AG04450 (cell line): ENCODE measurements at places on chromosomes 5 and 9.

DNA sequence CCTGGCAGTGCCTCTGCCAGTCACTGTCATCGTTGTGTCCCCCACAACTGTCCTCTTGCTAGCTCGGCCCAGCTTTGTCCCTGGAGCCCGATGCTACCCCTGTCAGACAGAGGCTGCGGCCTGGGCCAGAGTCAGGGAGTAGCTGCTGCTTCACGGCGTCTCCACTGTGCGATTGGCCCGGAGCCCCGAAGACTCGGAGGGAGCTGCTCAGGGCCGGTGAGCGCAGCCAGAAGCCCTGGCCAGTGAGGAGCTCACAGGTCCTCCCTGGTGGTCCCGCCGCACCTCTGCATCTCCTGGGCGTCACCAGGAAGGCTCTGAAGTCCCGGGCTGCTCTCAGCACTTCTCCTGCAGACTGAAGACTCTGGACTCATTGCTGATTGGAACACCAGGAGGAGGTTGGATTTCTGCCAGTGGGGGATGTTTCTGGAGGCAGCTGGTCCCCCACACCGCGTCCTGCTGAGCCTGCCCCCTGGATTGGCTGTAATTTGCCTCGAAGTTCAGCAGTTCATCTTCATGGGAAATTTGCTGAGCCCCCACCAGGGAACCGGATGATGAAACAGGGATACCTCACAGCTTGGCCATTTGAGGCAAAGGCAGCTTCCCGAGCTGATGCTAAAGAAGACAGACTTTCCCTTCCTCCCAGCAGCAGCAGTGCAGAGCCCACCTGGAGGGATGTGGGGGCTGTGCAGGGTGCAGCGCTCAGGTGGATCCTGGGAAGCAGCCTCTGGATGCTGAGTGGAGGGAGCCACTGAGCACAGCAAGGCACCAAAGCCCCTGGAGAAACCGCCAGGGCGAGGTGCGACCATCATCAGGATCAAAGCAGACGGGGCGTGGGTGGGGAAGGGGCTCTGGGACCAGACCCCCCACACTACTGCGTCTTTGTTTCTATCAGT lies 45.6 kb downstream of the USP20 start:
- no peak for DNase-seq

DNA sequence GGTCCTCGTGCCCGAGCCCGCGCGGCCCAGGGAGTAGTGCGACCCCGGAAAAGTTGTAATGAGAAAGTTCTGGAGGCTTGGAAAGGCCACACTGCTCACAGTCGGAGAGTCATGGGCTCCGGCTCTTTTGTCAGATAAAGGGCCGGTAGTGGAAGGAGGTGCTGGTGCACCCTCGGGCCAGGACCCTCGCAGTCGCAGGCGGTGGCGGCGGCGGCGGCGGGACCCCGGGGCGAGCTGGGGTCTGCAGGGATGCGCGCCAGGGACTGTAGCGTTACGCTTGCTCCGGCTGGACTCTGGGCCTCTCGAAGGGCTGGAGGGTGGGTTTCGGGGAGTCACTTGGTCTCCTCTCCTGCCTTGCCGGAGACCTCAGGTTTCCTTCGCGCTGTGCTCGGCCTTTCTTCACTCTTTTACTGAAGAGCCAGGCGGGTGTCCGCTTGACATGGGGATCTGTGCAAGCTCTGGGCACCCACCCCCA lies 1.5 kb downstream of the RORB start:
- DNase-seq: no peak

DNA sequence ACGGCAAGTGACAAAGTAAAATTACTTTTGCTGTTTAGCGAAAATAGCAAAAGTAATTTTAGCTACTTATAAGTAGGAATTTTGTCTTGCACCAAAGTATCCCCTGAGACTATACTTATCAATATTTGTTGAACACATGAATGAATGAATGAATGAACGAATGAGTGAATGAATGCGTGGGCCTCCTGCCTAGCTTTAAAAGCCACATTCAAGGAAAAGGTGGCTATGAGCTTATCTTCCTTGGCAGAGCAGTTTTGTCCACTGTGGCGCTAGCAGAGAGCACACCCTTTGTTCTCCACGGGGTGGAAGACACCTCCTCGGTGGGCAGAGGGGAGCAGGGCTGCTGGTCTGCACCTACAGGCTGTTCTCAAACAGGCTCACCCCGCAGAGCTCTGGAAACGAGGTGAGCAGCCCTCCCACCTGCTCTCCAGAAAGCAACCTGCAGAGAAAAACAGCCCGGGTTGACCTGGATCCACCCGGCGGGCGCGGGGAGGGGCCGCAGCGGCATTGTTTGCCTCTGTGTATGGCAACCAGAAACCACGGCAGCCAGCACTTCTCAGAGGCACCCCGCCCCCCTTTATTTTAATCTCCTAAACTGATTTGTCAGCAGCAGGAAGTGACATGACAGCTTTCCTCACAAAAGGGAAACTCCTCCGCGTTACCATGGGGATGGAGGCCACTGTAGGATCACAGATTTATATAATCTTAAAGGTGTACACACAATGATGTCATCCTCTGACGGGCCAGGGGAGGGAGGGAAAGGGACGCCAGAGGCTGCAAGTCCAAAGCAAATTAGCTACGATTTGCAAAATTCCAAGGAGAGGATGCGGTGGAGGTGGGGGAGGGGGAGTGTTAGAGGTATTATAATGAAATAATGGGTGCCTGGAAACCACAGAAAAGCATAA lies 5.9 kb downstream of the DUSP1 start:
- DNase-seq: peak; percentile 97

GRCh38 chr5:488744-489688 lies 35.2 kb downstream of the SLC9A3 start:
- DNase-seq: no peak

- DNase-seq: no peak
Measured at GRCh38 chr9:134661299-134661698, 19.7 kb downstream of the COL5A1 start.

DNA sequence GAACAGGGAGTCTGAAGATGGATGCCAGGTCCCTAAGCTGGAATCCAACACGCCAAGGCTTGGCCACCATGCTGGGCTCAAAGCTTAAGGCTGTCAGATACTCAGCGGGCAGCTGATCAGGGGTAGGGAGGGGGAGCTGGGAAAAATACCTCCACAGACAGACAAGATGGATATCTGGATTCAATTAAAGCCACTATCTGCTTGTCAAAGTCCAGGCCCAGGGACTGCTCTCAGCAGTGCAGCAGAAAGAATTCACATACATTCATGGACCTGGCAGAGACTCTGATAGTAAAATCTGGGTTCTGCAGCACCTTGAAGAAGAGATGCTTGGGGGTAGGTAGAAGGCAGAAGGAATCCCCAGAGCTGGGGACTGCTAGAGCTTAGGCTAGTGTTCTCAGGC lies 3.2 kb upstream of the RPP25L start:
- DNase-seq: no peak

- DNase-seq: no peak
Measured at GRCh38 chr5:31196309-31196708, 2.8 kb downstream of the CDH6 start.

GRCh38 chr5:9784231-9784630 lies 154.1 kb upstream of the TAS2R1 start:
- no peak for DNase-seq

DNA sequence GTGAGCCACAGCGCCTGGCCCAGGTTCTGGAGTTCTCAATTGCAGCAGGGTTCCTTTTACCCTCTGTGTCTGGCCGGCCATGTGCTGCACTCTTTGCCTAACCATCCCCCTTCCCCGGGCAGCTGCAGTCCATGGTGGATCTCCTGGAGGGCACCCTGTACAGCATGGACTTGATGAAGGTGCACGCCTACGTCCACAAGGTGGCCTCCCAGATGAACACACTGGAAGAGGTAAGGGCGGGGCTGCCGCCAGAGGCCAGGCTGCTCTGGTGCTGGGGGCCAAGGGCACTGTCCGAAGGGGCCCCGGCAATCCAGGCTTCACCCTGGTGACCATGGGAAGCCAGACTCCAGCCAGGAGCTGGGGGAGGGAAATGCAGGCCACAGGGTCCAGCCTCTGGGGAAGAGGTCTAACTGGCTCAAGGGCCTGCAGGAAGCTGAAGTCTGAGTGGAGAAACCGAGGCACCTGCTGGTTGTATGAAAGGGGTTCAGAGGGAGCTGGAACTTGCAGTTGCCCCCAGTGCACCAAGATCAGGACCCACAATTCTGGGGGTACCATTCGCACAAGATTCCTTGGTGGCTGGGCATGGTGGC lies 18.1 kb downstream of the OLFML2A start:
- no peak for DNase-seq

DNA sequence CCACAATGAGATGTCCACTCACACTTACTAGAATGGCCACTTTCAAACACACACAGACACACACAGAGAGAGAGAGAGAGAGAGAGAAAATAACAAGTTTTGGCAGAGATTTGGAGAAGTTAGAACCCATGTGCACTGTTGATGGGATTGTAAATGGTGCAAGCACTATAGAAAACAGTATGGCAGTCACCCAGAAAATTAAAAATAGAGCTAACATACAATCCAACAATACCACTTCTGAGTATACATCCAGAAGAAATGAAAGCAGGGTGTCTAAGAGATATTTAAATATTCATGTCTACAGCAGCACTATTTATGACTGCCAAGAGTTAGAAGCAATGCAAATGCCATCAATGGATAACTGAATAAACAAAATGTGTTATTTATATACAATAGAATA lies 359.9 kb upstream of the COX7C start:
- DNase-seq: no peak

- no peak for DNase-seq
Measured at GRCh38 chr9:11158676-11159075, 545.9 kb upstream of the PTPRD start.

DNA sequence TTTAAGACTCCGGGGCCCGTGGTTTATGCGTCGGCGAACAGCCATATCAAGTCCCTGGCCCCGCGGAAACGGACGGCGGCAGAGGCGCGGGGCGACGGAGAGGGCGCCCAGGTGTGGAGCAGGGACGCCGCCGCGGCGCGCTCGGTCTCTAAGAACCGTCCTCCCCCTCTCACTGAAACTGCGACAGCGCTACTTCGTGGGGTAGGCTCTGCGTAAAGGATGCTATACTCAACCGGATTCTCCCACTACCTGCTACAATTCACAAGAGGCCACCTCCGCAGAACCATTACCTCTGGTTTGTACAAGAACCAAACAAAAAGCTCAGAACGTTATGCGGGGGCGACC lies 404 bp downstream of the MRNIP start:
- no peak for DNase-seq

- DNase-seq: no peak
Measured at GRCh38 chr9:118362596-118362995, 658.4 kb downstream of the TLR4 start.

DNA sequence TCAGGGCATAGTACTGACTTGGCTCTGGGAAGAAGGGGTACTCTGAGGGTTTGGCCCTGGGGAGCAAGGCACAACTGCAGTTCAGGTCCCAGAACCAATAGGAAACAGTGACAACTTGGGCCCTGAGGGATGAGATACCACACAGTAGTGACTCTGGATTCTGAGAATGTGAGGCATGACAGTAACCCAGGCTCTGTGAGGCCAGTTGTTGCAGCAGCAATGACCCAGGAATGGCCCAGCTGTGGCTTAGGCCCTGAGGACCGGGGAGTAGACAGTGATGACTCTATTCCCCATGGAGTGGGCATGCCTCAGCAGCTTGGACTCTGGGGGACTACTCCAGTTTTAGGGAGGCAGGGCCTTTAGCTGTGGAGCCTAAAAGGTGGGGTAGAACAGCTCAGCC lies 21.5 kb upstream of the NFIL3 start:
- DNase-seq: no peak

- no peak for DNase-seq
Measured at GRCh38 chr5:168179192-168179593, 112.3 kb upstream of the WWC1 start.

DNA sequence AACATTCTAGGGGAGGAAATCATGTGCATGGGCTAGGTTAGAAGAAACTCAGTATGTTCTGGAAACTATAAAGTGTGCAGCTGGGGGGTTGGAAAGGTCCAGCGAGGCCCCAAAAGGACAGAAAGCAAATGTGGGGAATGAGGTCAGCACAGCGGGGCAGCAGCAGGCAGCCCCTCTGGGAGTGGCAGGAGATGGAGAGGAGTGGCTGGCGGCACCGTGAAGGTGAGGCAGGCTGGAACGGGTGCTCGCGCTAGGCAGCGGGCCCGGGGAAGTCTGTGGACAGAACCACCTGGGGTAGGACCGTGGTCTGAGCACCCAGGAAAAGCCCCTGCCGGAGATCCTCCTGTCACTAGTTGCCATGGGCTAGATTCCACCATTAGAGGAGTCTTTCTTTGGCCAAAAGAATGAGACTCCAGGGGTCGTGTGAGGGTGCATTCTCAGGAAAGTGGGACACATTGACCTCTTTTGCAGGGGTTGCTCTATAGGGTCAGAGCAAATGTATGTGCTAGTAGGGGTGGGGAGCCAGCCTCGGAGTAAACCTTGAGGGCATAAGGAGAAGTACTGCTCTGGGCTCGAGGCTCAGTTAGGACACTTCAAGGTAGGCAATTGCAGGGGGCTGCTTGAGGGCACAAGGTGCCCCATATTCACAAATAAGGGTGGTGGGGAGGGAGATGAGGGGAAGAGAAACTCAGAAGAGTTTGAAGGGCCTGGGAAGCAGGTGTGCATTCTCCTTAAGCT lies 61.2 kb downstream of the IL6ST start:
- no peak for DNase-seq

DNA sequence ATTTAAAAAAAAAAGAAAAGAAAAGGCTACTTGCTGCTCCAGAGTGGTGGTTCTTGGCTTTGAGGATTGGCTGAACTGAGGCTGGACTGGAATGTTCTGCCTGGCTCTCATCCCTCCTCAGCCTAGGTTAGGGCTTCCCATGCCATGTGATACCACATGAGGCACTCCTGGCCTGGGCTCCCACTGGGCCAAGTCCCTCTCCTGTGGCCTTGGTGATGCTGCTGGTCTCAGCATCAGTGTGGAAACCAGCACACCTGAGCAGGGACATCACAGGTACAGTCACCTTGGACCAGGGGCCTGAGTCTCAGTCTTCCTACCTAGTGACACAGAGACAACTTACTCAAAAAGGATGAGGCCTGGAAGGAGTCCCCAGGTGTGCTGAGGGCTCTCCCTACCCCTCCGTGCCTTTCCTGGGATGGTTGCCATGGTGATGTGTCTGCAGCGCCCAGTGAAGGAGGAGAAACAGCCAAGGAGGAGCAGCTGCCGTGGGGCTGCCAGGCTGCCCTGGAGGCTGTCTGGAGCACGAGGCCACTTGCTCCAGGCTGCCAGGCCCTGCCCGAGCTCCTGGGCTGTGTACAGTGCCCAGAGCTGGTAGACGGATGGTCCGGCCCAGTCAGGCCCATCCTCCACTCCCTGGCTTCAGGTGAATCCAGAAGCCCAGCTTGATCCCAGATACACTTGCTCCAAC lies 71.0 kb downstream of the WNK2 start:
- no peak for DNase-seq

DNA sequence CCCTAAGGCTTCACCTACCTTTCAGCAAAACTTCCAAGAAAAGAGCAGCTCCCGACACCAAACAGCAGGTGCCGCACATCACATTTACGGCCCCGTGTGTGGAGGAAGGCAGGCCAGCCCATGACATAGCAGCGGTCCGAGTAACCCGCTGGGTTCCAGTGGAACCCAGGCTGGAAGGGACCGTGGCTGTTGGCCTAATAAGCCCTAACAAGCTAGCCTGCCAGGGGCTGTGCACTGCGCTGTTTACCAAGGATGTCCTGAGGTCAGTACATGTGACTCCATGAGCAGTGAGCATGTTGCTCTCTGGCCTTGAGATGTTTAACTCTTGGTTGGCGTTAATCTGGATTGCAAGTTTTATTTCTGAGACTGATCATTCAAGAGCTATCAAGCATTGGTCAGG lies 131.5 kb downstream of the FSTL4 start:
- DNase-seq: no peak

GRCh38 chr9:6843742-6844141 lies 86.0 kb downstream of the KDM4C start:
- no peak for DNase-seq

- DNase-seq: peak; percentile 36
Measured at GRCh38 chr5:158943057-158943456, 156.7 kb downstream of the EBF1 start.

- DNase-seq: no peak
Measured at GRCh38 chr5:28012538-28012937, 974.2 kb upstream of the CDH9 start.
